ENCODE measurements at places on chromosomes 12 and 14.

GRCh38 chr14:66859063-66859671 lies 330.1 kb upstream of the GARIN2 start:
- no peak for DNase-seq

DNA sequence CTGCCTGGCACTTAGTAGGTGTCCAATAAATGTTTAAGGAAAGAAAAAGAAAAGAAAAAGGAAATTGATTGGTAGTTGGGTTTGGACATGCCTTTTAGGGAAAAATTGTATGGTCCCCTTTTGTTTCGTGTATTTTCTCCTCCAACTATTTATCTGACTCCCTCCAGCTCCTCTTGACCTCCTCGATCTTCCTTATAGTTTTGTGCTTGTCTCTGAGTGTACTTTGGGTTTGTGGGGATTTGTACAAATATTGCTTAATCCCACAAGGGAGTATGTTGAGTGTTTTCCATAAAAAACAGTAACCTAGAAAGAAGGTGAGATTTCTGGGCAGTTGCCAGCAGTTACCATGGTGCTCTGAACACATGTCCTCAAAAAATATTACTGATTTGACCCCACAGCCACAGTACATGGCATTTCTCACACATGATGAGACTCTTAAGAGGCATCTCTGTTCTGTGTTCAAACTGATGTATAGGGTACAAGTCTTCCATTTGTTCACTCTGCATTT lies 15.7 kb downstream of the PLEKHG7 start:
- DNase-seq: no peak

DNA sequence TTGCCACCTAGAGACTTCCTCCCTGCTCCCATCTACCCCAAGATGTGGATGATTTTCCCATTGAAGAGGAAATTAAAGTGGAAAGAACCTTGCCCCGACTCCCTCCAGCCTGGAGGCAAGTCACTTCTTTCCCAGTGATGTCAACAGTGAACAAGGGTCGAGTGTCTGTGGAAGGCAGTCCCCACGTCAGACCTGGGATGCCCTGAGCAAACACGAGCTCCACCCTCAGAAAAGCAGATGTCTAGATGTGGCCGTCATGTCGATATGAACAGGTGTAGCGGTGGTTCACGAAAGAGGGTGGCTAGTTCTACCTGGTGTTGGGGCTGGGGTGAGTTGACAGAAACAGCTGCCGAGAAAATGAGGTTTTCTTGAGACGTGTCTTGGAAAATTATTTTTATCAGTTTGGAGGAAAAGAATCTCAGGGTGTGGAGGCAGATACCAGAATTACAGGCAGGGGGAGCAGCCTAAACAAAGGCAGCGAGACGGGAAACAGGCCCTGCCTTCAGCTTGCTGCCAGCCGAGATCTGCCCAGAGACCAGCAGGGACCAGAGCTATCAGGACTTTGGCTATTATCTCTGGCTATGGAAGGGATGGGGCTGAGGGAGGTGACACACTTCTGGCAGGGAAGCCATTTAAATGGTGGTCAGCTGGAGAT lies 25.9 kb downstream of the SYNDIG1L start:
- no peak for DNase-seq

GRCh38 chr14:77314043-77314442 lies 6.6 kb downstream of the POMT2 start:
- DNase-seq: peak; percentile 66

- DNase-seq: no peak
These were observed 530 bp upstream of the NYNRIN start for GRCh38 chr14:24398293-24398652.

DNA sequence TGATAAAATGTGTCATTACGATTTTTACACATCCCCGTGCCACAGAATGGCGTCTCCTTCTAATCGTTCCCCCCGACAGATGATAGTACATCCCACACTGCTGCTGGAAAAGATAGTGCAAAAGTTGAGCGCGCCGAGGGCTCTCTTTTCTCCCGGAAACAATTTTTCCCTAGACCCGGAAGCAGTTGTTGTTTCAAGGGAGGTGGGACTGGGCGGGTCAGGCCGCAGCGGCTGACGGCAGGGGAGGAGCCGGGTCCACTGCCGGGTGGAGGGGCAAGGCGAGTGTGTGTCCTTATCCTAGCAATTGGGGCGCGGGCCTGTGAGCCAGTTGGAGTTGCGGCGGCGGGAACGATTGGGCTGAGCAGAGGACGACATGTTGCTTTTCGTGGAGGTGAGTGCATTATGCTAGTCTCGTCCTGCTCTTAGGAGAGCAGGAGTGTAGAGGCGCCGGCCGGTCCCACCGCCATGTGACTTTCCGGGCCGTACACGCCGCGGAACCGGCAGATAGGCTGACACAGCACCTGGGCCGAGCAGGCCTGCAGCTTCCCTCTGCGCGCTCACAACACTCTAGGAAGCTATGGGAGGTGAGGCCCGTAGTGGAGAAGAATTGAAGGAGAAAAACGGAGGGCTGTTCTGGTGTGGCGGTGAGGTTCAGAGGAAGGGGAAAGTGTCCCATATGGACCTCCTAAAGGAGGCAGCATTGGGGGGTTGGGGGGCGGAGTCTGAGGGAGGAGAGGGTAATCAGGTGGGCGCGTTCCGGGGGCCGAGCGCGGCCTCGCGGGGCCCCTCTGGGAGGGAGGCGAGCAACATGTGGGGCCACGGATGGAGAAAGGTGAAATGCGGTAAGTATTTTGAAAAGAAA lies at the start of gene LARP4:
LARP4 (plus strand) TSS at position 248 of the 862 bp plus-strand sequence; CDS start at position 374, 126 bp downstream.
- peak; percentile 94 for DNase-seq

GRCh38 chr14:50528000-50528399 lies 4.4 kb downstream of the MAP4K5 start:
- no peak for DNase-seq
